ENCODE measurements at places on chromosomes 11 and 22. TPM values are rescaled to one million over a fixed set of nuclear protein-coding genes. Genes with fewer than 3 reads are reported as not detected.

- no peak for DNase-seq
Observed at GRCh38 chr22:44548981-44549380, 50.9 kb upstream of the RTL6 start.

- no peak for DNase-seq
Observed at GRCh38 chr11:7982582-7983119, 4.5 kb upstream of the EIF3F start.

- peak; percentile 7 for DNase-seq
Observed at GRCh38 chr22:30541961-30542810, 4.4 kb downstream of the SEC14L6 start.

Gene POU2AF3
- total RNA-seq: not detected

DNA sequence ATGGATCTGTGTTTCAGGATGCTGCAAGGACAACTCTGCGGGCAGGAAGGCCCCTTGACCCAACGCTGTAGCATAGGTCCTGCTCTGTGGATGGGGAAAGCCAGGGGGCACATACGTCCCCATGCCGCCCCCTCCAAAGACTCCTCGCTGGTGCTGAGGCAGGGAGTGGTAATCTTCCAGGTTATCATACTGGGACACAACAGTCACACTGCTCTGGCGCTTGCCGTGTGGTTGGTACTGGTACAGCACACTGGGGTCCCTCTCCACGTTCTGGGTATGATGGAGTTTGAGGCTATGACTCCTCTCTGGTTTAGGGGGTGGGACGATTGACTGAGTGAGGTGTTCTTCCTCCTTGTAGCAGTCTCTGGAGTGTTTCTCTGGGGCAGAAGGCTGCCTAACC is 26.2 kb upstream of the TP53AIP1 start:
- DNase-seq: no peak
